Small intestine (tissue), 16 donors: ENCODE measurements at places on chromosomes 13 and 19.

DNA sequence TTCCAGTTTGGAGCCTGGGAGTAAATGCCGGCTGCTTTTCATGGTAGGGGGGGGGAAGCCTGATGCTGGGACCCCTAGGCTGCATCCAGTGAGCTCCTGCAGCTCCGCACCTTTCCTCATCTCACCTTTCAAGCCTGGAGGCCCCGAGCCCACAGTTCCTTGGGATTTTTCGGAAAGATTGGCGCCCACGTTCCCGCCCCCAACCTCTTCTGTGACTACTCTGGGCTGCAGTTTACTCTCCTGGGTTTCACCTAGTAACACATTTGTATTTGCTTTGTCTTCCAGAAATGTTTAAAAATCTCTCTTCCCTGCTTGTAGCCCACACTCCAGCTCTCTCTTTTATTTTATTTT, 51.9 kb upstream of the SPATA13 start:
- no peak for DNase-seq

- DNase-seq, result no peak
Measured at GRCh38 chr13:109209526-109209925, 576.9 kb downstream of the IRS2 start.

GRCh38 chr13:28714651-28715050, 4.1 kb downstream of the SLC46A3 start:
- DNase-seq, result no peak

GRCh38 chr13:57825066-57825465, 193.5 kb downstream of the PCDH17 start:
- DNase-seq, result no peak

DNA sequence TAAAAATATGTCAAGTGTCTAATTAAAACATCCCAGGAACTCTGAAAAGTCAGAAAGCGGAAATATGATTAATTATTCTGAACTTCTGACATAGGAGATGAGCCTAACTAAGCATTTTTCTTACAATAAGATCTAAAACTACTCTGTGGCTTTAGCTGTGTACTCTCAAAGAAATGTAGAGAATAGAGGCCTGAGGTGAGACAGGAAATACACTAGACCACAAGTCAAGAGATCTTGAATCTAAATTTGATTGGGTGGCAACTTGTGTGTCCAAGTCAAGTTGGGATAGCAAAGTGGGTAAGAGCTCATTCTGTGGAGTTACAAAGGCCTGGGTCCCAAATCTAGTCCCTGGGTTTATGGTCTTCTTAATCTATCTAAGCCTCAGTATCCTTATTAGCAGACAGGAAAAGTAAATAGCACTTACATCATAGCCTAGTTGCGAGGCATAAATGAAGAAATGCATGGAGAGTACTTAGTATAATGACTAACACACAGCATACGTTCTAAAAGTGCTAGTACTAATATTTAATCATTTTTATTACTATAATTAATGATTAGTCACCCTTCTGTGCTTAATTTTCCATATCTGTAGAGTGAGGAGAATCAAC, 9.4 kb upstream of the LRRC63 start:
- DNase-seq, result peak; percentile 46

- DNase-seq, result no peak
Measured at GRCh38 chr13:28026508-28026907, 38.0 kb upstream of the URAD start.
